ENCODE measurements at places on chromosomes 13 and 19.
A peak's percentile ranks its signal among the peaks of the same experiment; 100 is the strongest.

DNA sequence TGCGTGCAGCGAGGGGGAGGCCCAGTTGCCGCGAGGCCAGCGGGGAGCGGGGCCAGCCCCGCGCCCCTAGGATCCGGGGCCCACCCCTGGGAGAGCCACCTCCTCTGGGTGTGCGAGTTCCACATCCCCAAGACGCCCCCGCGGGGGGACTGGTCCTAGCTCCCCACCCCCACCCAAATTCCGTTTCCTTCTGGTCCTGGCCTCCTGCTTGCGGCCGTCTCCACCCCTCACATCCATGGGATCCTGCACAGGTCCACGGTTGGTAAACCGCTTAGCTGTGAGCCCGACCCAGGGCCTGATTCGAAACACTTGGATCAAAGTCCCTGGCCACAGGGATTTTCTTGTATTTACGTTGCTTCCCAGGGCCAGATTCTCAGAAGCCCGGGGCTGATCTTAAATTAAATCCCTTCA is 324 bp upstream of the FBXO17 start:
- no peak for ATAC-seq

DNA sequence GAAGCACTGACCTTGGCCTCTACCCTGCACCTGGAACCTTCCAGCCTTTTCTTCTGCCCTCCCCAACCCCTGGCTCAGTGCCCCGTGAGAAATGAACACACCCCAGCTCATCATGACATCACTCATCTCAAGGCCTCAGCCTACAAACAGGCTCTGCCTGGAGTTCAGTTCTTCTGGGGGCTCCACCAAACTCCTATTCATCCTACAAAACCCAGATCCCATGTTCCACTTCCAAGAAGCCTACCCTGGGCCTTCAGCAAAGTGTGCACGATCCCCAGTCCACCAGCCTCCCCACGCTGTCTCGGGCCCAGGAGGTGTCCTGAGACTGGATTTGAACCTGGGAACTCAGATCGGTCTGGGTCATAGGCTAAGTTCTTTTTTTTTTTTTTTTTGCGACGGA is 9.0 kb upstream of the SHC2 start:
- ATAC-seq: no peak

DNA sequence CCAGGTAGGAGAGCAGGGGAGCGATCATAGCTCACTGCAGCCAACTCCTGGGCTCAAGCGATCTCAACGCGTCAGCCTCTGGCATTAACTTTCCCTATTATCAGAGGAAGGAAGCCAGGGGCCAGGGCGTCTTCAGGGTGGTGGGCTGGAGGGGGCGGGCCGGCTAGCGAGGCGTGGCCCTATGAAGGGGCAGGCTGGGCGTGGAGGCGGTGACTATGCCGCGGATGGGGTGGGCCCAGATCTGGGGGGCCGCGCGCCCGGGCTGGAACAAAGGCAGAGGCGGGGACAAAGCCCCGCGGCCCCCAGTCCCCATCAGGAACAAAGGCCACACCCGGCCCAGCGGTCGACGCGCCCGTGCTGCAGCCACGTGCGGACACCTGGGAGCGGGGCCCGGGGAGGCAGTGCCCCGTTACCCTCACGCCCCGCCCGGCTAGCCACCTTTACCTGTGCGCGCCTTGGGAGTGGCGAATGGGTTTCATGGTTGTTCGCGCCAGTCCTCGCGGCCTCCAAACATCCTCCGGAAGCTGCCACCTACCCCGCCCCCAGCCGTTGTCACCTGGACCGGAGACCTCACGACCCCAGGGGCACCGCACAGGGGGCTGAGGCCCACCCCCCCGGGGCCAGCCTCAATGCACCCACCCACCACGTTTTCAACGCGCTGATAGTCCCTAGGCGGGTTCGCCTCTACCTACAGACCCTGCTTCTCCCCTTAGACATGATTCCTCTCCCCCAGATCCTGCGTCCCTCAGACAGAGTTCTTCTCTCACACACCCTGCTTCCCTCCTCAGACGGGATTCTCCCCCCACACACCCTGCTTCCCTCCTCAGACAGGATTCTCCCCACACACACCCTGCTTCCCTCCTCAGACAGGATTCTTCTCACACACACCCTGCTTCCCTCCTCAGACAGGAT is 5.4 kb upstream of the TRIM28 start:
- peak; percentile 80 for ATAC-seq

- no peak for ATAC-seq
These were observed 70.3 kb upstream of the MCF2L start for GRCh38 chr13:112898621-112899280.

DNA sequence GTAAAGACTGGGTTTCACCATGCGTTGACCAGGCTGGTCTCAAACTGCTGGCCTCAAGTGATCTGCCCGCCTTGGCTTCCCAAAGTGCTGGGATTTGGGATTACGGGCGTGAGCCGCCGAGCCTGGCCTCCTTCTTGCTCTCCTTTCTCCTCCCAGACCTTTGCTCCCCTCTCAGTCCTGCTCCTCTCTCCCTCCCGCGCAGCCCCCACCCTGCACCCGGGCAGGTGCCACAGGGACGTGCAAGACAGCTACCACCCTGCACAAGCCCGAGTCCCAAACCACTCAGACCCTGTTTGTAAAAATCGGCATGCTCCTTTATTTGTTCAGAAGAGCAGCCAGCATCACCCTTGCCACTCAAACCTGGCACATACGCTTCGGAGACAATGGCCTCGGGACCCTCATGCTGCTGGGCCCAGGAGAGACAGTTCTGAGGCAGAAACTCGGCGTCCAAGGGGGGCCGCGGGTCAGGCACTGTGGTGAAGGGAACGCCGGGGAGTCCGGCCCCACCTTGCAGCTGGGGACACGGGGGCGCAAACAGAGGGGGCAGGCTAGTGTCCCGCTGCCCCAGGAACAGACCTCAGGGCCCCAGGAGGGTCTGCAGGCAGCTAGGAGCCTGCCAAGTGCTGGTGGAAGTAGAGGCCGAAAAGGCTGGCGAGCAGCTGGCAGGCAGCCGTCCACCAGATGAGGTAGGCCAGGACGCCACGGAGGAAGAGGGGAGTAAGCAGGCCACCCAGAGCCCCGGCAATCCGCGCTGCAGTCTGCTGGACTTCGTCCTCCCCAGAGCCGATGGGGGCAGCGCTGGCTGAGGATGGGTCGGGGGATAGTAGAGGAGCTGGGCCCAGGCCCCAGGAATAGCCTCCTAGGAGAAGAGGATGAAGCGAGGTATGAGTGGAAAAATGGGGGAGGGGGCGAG is 18.7 kb downstream of the TMEM161A start:
- ATAC-seq: no peak

DNA sequence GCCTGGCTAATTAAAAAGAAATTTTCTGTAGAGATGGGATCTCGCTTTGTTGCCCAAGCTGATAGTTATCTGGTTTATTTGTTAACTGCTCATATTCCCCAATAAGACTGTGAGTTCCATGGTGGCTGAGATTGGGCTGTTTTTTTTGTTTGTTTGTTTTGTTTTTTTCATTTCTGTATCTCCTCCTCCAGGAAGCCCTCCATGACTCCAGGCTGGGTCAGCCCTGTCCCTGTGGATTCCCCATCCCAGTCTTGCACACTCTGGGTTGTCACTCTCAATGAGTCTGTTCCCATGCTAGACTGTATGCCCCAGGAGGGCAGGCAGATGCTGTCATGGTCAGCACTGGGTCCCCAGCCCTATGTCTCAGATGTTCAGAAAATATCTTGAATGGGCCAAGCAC is 2.9 kb downstream of the EML2 start:
- ATAC-seq: no peak

DNA sequence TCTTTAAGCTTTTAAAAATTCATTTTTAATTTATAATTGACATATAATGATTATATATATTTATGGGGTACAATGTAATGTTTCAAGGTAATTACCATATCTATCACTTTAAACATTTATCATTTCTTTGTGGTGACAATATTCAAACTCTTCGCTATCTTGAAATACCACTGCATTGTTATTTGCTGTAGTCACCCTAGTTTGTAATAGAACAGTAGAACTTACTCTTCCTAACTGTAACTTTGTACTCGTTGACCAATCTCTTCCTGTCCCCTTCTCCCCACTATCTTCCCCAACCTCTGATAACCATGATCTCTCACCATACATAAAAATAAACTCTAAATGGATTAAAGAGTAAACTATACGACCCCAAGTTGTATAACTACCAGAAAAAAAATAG is 20.4 kb downstream of the COG6 start:
- ATAC-seq: no peak

DNA sequence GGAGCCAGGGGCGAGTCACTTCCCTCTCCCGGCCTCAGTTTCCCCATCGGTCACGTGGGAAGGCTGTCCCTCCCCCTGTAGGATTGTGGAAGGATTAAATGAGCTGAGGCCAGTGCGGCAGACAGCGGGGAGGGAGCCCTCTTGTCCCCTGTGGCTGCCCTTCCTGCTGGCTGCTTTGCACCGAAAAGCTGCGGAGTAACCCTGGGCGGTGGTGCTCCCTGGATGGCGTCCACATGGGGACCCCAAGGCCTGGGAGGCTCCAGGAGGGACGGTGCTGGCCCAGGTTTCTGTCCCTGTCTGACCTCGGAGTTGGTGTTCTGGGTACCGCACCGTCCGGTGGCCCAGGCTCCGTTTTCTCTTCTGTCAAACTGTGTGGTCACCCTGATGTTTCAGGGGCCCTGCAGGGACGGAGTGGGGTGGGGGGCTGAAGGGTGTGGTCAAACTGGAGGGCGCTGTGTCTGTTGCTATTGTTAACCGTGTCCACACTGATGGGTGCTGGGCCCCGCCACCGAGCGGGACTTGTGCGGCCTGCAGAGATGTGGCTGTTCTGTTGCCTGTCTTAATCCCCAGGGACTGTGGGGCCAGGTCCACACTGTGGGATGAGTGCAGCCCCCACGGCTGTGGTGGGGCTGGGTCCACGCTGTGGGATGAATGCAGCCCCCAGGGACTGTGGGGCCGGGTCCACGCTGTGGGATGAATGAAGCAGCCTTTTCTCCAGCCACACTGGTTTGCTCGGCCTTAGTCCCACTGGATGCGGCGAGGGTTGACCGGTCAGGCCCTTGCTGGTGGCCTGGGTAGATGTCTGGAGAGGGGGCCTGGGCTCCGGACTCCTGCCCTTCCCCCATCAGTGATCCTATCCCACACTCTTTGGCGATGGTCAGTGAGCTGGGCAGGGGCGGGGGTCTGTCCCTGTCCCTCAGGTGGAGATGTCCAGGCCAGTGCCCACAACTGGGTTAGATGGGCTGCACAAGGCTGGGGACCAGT is 6.9 kb downstream of the GNA11 start:
- no peak for ATAC-seq

DNA sequence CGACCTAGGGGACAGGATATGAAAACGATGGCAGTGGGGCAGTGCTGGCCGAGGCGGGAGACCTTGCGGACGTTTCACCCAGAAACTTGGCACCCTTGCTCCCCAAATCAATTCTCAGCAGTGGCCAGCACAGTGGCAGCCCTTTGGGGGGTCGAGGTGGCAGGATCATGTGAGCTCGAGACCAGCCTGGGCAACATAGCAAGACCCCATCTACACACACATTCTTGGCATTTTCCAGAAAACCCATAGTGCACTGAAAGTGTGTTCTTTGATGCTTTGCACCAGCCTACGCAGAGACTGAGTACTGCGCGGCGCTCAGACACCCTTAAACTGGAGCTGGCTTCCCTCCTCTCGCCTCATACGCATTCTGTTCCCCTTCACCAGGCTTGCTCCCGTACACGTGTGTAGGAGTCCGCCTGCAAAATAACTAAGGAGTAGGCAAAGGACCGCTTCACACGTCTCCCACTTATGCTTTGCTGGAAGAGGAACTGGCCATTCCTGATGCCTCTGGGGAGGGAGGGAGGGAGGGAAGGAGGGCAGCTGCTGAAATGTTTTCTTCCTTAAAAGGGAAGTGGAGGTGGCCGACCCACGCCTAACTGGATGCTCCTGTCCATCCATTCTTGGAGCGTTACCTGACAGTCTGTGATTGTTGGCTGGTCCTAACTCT is 23.5 kb upstream of the MIER2 start:
- ATAC-seq: no peak

DNA sequence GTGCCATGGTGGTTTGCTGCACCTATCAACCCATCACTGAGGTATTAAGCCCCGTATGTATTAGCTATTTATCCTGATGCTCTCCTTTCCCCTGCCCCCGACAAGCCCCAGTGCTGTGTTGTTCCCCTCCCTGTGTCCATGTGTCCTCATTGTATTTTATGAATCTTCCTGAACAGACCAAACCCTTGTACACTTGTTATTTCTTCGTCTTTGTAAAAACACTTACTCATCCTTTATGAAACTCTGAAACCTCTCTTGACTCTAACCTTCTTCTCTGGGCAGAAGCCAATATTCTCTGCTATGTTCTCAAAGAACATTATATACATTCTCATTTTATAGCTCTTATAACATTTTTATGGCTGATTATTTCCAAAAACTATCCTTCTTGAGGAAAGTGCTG is 746.9 kb downstream of the EFNB2 start:
- ATAC-seq: no peak

DNA sequence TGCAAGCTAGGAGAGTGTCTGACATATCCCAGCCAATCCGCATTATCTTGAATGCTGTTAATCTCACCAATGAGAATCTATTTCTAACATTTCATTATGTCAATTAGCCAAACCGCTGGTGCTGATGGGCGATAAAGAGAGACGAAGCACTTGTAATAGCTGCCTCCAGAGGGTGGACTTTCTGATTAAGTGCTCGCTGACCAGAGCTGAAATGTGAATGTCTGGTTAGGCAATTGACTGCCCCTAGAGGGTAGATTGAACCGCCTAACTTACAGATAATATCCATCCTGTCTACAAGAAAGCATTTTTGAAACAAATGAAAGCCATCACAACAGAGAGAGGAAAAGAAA is 552 bp upstream of the GRWD1 start:
- ATAC-seq: peak; percentile 20

- peak; percentile 56 for ATAC-seq
These were observed 29.4 kb downstream of the SMIM24 start for GRCh38 chr19:3450796-3451411.

DNA sequence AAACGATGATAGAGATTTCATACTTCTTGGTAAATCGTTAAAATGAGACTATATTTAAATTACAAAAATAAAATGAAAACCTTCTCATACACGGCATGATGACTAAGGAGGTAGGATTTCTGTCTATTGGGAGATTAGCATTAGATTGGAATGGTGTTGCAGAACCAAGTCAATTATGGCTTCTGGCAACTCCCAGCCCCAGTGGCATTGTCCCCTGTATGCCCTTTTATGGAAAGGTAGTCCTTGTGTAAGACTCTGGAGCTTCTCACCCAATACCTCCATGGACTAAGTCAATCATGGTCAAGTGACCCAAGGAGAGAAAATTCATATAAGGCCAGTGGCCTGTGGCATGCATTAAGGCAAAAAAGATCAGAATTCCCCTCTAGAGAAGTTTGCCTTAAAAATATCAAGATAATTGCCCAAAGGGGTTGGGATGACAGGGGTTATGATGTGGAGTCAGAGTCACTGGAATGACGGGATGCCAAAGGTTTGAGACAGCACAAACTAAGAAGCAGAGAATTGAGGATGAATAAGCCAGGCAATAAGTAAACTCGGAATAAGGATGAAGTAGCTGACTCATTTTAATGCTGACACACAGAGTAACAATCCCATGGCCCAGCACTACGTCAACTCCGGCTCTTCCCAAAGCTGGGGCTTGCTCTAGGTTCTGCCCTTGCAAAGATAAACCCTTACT is 57.8 kb upstream of the POSTN start:
- ATAC-seq: no peak

DNA sequence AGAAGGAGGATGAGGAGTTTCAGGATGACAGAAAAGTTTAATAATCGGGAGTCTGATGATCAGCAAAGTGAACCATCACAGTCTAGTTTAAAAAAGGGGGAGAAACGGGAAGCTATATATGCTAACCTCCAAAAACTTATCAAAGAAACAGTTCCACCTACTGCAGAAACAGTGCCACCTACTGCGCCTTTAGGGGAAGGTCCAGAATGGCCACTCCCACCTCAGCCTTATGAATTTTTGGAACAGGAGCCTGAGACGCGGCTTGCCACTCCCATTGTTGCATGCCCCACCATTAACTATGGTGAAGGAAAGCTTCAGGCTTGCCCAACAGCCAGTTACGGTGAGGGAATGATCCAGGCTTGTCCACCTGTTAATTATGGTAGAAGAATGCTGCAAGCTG is 929.0 kb downstream of the SLITRK6 start:
- no peak for ATAC-seq

Data from activated T-helper 17 cell treated with anti-CD3 and anti-CD28 coated beads, Interleukin-2, amount 50 U/mL, for 72 hours (primary cell).